ENCODE measurements at places on chromosomes 7 and 10.

DNA sequence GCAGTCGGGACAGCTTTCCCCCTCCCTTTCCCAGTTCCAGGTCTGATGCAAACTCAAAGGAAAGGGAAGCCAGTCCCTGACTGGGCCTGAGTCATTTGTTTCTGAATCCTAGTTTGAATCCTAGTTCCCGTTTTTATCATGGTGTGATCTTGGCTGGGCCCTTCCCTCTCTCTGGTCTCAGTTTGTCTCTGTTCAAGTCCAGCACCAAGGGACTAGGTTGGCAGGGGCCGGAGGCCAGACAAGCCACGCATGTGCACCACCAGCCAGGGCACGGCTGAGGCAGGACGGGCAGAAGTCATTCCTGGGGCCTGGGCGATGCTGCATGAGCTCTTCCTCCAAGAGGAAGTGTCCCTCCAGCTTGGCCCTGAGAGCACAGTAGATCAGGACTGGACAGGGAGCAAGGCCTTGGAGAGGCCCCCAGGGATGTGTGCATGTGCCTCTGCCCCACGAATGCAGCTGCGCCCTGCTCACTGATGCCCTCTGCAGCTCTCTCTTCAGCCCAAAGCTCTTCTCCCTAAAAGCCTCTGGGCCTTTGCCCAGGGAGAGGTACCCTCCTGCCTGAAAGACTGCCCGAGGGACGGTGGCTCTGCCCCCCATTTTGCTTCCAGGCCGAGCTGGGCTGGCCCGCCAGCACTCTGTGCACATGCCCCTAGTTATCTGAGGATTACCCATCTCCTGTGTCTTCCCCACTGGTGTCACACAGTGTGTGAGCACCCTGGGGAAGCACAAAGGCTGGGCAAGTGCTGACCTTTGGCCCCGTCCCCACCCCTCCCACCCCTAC is 86.7 kb downstream of the ZMIZ1 start:
- no peak for DNase-seq

GRCh38 chr7:104048055-104048454 is 58.6 kb upstream of the RELN start:
- DNase-seq = no peak

- no peak for DNase-seq
Measured at GRCh38 chr7:29113384-29114102, 32.8 kb downstream of the CPVL start.

DNA sequence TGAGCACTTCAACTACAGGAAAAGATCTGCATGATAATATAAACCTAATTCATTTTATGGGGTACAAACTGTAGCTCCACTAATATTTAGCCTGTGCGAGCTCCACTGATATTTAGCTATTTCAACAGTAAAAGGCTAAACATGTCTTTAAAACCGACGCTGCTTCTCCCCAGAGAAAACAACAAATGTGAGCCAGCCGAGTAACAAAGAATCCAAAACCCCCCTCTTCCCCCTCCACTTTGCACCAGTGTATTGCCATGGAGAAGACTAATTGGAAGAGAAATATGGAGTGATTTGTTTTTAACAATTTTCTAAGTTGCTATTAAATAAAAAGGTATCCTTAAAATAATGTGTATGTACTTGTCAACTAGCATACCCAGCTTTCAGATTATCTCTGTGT is 136.7 kb downstream of the GFRA1 start:
- DNase-seq = no peak

GRCh38 chr7:54339073-54339472 is 203.1 kb upstream of the VSTM2A start:
- DNase-seq = no peak

DNA sequence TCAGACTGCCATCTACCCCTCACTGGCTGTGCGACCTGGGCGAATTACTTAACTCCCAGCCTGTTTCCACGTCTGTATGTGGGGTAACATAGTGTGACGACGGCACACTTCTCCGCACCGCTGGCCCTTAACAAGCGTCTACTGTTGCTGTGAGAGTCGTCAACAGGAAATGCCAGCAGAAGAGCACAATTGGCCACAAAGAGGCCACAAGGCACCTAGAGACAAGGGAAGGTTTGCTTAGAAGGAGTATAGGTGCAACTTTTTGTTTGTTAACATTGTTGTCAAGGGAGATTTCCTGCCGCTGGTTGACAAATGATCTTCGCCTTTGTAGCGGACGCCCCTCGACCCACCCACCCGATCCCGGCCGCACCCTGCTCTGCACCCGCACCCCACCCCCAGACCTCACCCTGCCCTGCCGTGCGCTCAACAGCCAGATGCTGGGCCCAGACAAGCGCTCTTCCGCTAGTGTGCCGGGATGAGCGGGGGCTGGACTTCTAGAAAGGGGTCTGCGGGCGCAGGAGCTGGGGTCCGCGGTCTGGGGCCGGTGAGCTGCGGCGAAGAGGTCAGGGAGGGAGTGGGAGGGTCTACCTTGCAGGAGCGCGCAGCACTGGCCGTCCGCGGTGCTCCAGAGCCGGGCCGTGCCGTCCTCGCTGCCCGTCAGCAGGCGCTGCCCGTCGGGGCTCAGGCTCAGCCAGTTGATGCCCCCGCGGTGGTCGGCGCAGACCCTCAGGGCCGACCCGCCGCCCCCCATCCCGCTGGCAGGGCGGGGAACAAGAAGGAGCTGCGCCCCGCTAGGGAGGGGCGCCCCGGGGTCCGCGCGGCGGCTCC is 785 bp downstream of the WDR86 start:
- DNase-seq = no peak

- no peak for DNase-seq
Measured at GRCh38 chr10:2476218-2476811, 591.0 kb upstream of the PFKP start.

GRCh38 chr10:94626476-94626875 is 57.1 kb upstream of the CYP2C18 start:
- DNase-seq = no peak

GRCh38 chr7:90313907-90314306 is 7.2 kb downstream of the FAM237B start:
- no peak for DNase-seq

GRCh38 chr10:55144001-55144400 is 343.0 kb upstream of the PCDH15 start:
- no peak for DNase-seq

DNA sequence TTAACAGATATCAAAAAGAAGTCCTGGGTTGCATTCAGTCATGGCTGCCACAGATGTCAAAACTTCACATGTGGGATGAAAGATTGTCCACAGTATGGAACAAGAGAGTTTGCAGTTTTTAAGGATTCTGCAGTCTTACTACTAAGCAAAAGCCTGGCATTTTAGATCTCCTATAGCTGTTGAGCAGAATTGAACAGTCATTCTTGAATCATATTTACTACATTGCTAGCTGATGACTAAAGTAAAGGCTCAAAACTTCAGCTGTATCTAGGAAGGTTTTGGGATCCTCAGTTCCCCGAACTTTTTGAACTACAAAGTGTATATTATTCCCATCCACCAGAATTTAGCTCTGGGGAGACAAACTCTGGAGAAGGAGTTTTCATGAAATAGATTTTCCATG is 31.0 kb downstream of the BET1 start:
- DNase-seq = no peak

DNA sequence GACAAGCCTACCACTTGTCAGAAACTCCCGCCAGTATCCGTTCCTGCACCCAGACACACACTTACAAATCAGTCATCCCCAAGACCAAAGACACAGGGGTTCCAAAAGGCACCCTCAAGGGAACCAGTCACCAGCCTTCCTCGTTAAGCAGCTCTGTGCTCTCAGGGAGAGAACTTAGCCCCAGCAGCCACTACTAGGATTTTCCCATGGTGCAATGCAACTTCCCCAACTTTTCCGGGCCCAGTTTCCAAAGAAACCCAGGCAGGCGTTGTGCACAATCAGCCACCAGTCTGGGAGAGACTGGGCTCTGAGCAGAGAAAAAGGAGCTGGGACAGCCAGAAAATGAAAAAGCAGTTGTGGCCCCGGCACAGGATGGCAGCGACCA is 1.2 kb downstream of the DLG5 start:
- DNase-seq = no peak
